ENCODE measurements at places on chromosomes 6 and 20.
A peak's percentile ranks its signal among the peaks of the same experiment; 100 is the strongest.

- no peak for DNase-seq
Observed at GRCh38 chr6:10610289-10610688, 84.1 kb downstream of the C6orf52 start.

- peak; percentile 29 for DNase-seq
Observed at GRCh38 chr6:128600397-128600951, 80.1 kb upstream of the PTPRK start.

DNA sequence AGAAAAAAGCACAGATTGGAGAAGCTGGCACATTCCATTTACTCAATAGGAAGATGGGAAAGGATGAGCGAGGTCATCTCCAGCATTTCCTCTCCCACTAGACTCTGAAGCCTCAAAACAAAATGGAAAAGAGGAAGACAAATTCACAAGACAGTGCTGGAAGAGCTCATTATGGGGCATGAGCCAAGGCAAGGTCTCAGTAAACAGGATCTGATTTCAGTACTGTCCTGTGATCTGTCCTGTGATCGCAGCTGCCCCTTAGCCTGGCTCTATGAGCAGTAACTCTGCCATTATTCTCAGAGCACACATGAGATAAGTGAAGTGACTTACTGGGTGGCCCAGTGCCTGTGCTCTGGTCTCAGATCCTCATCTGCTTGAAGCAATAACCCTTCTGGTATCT, 68.1 kb upstream of the SLC4A11 start:
- no peak for DNase-seq

- DNase-seq: peak; percentile 8
Observed at GRCh38 chr20:25285091-25285647, 37.3 kb downstream of the PYGB start.

DNA sequence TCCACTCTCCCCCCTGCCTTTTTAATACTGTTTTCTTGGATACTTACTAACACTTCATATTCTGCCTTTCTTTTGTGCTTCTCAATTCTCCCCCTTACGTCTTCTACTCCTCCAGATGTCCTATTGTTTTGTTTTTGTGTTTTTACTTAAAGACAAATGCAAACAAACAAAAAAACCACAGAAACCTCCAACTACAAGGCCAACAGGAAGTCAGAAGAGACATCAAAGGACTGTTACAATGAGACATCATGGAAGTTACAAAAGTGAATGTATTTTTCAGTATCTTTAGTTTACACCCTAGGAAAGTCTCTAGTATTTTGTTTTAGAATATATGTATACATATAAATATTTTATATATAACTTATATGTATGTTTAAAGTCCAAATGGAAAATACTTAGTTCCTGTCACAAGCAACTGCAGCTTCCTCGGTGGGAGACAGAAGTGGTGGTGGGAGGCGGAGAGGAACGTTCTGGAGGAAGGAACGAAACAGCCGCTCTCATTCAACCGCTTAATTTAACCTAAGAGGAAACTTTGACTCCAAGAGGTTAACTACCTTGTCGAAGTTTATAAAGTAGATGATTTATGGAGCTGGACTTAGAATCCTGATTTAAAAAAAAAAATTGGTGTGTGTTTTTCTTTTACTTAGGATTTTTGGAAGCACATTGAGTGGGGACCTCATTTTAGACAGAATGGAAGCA, 168.9 kb upstream of the PDE10A start:
- no peak for DNase-seq

DNA sequence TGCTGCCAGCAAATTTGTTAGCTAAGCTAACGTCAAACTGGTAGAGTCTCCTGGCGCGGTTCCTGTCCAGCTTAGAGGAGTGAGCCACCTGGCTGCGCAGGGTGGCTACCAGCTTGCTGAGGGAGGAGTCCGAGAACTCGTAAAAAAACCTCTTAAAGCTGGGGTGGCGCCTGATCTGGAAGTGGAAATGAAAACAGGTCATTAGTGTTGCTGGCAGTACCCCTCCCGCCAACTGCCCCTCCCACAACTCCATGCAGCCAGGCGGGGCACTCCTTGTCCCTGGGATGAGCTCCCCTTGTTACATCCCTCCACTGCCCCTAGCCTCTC, 17.3 kb downstream of the BNIP5 start:
- no peak for DNase-seq

- no peak for DNase-seq
Observed at GRCh38 chr20:50735813-50736212, 4.4 kb downstream of the PARD6B start.

- DNase-seq: no peak
Observed at GRCh38 chr6:13268913-13269518, 59.3 kb downstream of the TBC1D7 start.

- no peak for DNase-seq
Observed at GRCh38 chr6:7101290-7101689, 6.5 kb upstream of the RREB1 start.

GRCh38 chr6:96051555-96051954, 35.8 kb downstream of the FUT9 start:
- DNase-seq: no peak

- DNase-seq: no peak
Observed at GRCh38 chr20:17795003-17795402, 95.2 kb downstream of the BANF2 start.

DNA sequence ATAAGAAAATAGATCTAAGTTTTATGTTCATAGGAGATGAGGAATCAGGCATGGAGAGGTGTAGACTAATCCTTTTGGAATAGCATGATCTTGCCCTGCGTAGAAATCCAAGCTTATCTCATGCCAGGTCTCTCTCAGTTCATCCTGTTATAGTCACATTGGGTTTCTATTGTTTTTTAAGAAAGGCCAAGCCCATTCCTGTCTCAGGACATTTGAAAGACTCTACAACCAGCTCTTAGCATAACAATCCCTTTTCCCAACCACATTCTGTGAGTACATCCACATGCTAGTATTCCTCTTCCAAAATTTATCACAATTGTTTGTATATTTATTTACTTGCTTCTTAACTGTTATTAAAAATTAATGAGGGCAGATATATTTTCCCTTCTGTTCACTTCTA, 130.3 kb downstream of the MMUT start:
- no peak for DNase-seq

- DNase-seq: no peak
Observed at GRCh38 chr6:37802810-37803209, 16.7 kb upstream of the ZFAND3 start.

DNA sequence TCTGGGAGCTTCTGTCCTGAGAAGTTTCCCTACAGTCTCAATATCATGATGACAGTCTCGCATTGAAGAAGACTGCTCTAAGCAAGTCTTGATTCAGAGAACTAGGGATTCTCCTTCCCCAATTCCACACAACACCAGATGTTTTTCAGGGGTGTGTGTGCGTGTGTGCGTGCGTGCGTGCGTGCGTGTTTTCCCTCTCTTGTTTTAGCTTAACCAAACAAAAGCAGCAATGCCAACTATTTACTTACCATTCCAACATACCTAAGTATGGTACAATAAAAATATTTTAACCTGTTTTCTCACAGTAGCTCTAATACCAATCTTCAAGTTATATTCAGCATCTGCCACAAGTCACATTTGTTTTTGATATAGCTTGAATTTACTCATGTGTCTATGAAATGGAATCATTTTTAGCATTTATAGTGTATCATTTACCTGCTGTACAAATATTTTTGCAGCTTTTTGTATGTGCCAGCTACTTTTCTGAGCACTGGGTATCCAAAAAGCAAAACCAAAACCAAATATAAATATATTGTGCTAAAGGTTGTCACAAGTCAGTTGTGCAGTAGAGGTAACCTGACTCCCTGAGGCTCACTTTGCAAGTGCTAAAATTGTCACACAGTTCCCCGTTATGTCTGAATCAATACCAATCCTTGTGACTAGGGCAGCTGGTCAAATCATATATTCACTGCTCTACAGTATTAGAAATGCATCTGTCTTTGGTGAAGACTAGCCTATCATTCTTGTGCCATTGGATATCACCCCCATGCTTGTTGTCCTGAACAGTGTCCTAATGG, 21.7 kb upstream of the MYLIP start:
- no peak for DNase-seq

DNA sequence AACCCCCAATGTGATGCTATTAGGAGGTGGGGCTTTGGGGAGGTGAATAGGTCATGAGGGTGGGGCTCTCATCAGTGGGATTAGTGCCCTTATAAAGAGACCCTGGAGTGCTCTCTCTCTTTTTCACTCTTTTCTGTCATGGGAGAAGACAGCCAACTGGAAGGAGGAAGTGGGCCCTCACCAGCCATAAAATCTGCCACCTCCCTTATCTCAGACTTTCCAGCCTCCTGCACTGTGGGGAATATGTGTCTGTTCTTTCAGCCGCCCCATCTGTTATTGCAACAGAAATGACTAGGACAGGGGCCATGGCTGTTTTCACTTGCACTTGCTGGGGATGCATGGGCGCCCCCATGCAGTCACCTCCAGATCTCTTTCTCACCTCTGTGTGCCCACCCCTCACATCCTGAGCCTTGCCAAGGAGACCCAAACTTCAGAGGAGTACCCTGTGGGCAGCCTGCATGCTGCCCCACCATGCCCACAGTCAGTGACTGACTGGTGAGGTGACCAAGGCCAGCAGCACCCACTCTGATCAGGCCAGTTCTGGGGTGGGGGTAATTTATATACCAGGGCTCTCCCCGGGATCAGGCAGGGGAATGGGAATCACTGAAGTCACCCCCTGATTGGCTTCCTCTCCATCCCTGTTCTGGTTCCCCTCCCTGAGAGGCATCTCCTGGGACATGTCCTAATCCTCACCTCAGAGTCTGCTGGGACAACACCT, 118.4 kb downstream of the ANKRD60 start:
- DNase-seq: no peak

DNA sequence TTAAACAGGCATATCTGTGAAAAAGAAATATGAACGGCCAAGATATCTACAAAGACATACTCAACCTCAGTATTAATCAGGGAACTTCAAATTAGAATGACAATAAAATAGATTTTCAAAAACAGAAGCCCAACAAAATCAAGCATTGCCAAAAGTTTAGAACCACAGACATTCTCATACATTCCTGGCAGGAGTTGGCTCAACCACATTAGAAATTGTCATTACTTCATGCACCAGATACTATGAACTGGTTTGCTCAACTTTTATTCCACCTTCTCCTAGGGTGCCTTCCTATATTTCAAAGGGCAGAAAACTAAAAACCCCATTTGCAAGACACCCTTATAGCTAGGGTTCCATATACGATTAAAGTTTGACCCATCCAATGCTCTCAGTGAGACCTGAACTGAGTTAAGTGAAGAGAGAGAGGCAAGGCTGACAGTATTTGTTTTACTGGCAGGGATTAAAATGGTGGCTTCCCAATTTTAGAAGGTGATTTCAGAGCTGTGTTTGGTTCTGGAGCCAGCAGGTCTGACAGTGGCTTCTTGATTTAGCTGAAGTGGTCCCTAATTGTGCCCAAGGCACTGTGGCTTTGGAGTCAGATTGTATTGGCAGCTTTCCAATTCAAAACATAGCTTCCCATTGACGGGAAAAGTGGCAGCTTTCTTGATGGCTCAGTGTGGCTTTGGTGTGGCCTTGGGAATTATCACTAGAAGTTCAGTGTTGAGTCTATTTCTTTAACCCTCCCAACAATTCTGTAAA, 77.1 kb upstream of the CDYL start:
- DNase-seq: peak; percentile 31

- no peak for DNase-seq
Observed at GRCh38 chr6:80771941-80772340, 665.5 kb downstream of the BCKDHB start.

- DNase-seq: no peak
Observed at GRCh38 chr6:136969433-136969832, 47.3 kb downstream of the SLC35D3 start.

GRCh38 chr20:41162396-41162795, 25.1 kb downstream of the PLCG1 start:
- no peak for DNase-seq

- DNase-seq: no peak
Observed at GRCh38 chr20:63061771-63062100, 55.0 kb upstream of the BHLHE23 start.

GRCh38 chr20:19269737-19270340, 57.4 kb downstream of the SLC24A3 start:
- no peak for DNase-seq

- no peak for DNase-seq
Observed at GRCh38 chr6:114521926-114522325, 179.1 kb upstream of the HS3ST5 start.

GRCh38 chr6:156752666-156753301, 24.4 kb upstream of the ARID1B start:
- no peak for DNase-seq

DNA sequence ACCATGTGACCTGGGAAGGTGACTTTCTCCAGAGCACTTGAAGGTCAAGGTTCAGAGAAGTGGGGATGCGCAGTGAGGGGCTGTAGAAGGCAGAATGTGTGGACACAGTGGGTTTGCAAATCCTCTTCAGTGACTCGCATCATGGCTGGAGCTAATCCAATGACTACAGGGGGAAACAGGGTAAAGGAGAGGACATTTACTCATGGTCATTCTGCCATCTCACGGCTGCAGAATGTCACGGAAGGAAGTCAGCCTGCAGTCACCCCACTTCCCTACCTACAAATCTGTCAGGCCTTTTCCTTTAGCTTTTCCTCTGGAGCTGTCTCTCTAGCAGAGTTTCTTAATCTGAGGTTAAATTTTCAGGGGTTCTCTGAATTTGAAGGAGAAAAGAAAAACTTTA, 337.6 kb downstream of the CDC5L start:
- no peak for DNase-seq
